ENCODE measurements at places on chromosomes 3 and 15.
A peak's percentile ranks its signal among the peaks of the same experiment; 100 is the strongest.

- DNase-seq: no peak
Measured at GRCh38 chr3:161489395-161489794, 7.2 kb upstream of the OTOL1 start.

DNA sequence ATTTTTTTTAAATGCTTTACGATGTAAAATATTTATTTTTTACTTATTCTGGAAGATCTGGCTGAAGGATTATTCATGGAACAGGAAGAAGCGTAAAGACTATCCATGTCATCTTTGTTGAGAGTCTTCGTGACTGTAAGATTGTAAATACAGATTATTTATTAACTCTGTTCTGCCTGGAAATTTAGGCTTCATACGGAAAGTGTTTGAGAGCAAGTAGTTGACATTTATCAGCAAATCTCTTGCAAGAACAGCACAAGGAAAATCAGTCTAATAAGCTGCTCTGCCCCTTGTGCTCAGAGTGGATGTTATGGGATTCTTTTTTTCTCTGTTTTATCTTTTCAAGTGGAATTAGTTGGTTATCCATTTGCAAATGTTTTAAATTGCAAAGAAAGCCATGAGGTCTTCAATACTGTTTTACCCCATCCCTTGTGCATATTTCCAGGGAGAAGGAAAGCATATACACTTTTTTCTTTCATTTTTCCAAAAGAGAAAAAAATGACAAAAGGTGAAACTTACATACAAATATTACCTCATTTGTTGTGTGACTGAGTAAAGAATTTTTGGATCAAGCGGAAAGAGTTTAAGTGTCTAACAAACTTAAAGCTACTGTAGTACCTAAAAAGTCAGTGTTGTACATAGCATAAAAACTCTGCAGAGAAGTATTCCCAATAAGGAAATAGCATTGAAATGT is 15.6 kb downstream of the THBS1 start:
- peak; percentile 63 for DNase-seq

- DNase-seq: peak; percentile 31
Measured at GRCh38 chr3:185852635-185853034, 27.8 kb upstream of the IGF2BP2 start.

GRCh38 chr3:18474202-18474601 is 49.1 kb upstream of the SATB1 start:
- DNase-seq: no peak

- no peak for DNase-seq
Measured at GRCh38 chr3:194828926-194829325, 143.2 kb downstream of the FAM43A start.

- no peak for DNase-seq
Measured at GRCh38 chr15:64739577-64740143, 35.7 kb downstream of the RBPMS2 start.

DNA sequence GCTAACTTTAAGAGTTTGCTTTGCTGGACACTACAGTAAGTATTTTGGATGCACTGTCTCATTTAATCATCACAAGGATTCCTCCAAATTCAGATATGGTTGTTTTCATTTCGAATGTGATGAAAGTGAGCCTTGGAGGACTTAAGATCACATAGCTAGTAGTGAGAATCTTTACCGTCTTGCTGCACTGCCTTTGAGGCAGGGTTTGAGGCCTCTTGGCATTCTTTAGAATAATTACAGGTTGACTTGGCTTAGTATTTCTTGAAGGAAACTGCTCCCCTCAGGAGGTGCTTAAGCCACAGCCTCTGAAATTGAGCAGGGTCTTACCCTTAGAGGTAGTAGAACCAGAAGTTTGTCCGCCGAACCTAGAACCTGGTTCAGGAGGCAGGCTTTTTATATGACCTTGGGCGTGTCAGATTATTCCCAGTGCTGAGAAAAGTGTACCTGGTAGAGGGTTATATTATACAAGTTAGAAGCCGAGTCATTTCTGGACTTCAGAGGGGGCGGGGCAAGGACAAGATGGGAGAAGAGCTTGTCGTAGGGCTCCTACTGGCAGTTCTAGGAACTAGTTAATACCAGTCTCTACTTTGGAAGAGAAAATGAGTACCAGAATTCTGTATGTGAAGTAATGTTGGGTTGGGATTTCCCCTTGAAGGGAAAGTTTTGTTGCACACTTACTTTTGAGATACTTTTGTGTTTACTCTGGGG is 1.1 kb downstream of the TFG start:
- DNase-seq: peak; percentile 95

GRCh38 chr3:31450345-31450744 is 82.4 kb upstream of the STT3B start:
- no peak for DNase-seq

- DNase-seq: no peak
Measured at GRCh38 chr15:68313501-68314410, 36.2 kb downstream of the FEM1B start.

GRCh38 chr3:44439499-44440295 is 37.8 kb downstream of the ZNF445 start:
- no peak for DNase-seq

- DNase-seq: peak; percentile 70
Measured at GRCh38 chr3:43162230-43163084, 56.6 kb upstream of the POMGNT2 start.

DNA sequence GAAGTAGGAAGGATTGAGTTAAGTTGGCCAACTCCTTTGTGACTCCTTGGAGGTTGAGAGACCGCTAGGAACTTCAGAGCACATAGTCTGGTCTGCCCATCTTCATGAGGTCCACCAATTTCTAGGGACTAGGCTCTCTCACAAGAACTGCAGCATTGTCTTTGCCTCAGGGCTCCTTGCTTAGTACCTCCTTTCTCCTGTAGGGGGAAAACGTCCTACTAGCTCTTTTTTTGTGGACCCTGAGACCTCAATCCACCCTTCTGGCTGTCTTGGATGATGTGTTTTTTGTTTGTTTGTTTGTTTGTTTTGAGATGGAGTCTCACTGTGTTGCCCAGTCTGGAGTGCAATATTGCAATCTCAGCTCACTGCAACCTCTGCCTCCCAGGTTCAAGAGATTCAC is 21.6 kb downstream of the REC114 start:
- DNase-seq: no peak

GRCh38 chr3:117853923-117854668 is 1144.5 kb downstream of the TUSC7 start:
- DNase-seq: peak; percentile 87

- no peak for DNase-seq
Measured at GRCh38 chr3:29397406-29397805, 116.5 kb downstream of the RBMS3 start.

- peak; percentile 17 for DNase-seq
Measured at GRCh38 chr3:71350998-71351397, 232.5 kb downstream of the FOXP1 start.

- no peak for DNase-seq
Measured at GRCh38 chr15:101151288-101151687, 100.6 kb downstream of the CHSY1 start.

- no peak for DNase-seq
Measured at GRCh38 chr3:25463836-25464418, 35.9 kb downstream of the RARB start.

DNA sequence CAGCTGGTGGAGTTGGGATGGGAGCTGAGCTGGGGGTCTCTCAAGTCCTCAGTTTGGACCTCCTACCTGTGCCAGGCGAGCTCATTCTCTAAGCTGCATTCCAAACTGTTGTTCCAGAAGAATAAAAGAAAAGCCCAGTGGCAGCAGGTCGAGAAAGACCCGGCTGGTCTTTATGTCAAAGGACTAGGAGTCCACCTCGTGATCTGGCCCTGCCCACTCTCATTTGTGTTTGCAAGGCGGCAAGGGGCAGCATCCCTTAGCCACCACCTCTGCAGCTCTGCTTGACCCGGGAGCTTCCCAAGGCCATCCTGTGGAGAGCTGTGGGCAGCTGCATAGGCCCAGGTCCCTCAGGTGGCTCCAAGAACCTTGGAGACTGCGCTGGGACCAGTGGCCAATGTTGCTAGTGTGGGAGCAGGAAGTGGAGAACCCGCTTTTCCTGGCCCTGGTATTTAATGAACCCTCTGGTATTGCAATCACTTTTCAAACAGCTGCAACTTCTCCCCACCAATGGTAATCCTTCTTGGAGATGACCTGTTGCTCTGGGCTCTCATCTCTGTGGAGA is 30.9 kb downstream of the KY start:
- no peak for DNase-seq

- no peak for DNase-seq
Measured at GRCh38 chr15:83732770-83733169, 78.8 kb downstream of the ADAMTSL3 start.

- DNase-seq: peak; percentile 74
Measured at GRCh38 chr3:177538048-177538749, 340.9 kb upstream of the TBL1XR1 start.

DNA sequence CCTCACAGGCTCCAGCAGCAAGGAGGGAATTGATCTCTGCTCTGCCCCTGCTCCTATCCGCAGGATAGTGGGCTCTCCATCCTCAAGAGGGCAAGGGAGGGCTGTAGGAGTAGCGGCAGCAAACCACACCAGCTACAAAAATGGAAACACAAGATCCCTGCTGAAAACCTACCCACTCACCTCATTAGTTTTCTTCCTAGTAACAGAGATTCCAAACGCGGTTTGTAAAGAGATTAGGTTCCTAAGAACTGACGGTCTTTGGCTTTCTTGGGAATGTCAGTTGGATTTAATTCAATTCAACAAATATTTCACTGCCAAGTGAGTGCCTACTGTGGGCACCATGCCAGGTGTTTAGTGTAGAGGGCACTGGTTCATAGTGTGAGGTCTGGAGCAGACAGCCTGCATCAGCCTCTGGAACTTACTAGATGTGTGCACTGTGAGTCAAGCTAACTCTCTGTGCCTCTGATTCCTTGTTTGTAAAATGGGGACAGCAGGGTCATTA is 84.7 kb downstream of the MRPL46 start:
- DNase-seq: peak; percentile 60

- no peak for DNase-seq
Measured at GRCh38 chr15:75232826-75233503, 25.2 kb upstream of the GOLGA6C start.

GRCh38 chr3:60086811-60087210 is 1037.0 kb upstream of the CFAP20DC start:
- peak; percentile 59 for DNase-seq

- DNase-seq: no peak
Measured at GRCh38 chr3:180018543-180018942, 18.2 kb downstream of the PEX5L start.

DNA sequence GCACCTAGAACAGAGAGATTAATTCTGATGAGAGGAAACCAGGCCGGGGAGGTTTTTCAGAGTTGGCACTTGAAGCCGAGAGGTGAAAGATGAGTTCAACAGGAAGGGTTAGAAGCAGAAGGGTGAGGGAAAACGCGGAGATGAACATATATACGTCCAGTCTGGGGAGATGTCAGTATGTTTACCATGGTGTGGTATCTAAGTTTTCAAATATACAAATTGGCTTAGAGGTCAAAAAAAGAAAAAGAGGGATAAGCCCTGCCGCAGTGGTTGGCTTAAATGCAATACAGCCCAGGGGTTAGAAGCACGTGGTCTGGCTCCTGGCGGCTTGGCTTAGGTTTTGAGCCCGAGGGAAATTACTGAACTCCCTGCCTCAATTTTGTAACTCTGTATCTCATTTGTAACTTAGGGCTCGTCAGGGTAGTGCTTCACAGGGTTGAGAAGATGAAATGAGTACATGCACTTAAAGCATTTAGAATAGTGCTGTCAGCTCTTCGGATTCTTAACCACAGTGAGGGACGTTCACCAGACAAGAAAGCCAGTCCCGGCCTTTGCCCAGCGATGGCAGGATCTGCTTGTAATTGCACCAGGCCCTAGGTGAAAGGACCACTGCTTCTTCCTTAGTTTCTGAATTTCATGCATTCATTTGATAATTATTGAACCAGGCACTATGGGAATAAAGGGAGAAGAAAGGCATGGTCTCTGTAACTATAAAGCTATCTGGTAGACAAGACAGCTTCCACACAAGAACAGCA is 6.4 kb downstream of the HES1 start:
- peak; percentile 35 for DNase-seq

DNA sequence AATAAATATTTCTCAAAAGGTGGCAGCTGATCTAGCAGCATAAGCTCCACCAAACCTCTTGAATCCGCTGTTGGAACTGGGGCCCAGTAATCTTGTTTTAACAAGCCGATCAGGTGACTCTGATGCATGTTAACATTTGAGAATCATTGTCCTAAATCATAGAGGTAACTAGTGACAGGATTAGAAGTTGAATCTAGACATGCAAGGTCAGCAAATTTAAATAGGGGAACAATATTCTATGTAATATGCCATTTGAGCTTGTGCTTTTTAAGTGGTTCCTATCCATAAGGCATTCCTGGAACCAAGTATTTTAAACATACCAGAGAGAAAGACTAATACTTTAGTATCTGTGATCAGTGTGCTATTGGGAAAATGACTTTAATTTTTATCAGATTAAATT is 412.8 kb downstream of the PYDC2 start:
- DNase-seq: no peak

DNA sequence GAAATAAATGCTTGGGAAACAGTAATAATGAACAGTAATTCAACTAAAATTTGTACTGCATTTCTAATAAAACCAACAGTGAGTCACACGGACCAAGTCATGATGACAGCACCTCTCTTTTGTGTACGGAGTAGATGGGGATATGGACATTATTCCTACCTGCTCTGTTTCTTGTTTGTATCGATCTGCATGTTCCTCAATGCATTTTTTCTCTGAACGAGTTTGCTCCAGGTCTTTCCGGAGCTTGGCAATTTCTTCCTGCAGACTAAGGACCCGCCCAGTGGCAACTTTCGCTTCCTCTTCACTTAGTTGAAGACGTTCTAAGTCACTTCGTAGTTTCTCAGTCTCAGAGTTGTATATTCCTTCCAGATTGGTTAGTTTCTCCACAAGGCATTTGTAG is 74.4 kb upstream of the MYO5C start:
- DNase-seq: peak; percentile 61

DNA sequence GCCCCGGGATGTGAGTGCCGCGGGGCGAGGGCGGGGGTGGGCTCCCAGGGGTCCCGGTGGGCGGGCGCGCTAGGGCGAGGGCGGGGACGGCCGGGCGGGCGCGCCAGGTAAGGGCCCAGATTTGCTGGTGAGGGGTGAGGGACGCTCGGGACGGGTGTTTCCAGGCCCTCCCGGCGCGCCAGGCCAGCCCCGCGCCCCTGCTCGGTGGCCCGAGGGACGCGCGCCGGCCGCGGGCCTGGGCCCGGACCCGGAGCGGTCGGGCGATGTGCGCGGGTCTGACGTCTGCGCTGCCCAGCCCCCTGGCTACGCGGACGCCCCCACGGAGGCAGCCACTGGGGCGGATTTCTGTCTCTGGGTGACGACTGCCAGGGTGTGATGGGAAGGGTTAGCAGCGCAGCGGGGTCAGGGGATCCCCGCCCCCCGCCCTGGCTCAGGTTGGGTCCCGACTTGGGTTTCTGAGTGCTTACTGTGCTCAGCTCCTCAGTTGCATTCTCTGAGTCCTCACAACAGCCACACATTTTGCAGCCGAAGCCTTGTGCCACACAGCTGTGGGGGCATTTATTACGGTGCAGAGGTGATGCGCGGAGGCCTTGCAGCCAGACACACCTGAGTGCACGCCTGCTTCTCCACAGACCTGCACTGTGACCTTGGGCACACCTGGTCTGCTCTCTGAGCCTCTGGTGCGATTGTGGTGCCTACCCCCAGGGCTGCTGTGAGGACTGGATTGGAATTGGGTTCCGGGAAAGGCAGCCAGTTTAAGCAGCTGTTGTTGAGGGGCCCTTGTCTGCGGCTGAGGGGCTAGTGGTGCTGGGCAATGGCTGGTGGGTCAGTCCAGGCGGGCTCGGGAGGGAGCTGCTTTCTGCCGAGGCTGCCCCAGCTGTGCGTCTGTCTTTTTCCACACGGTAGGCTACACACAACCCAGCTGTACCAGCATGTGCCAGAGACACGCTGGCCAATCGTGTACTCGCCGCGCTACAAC is 523 bp downstream of the HDAC11 start:
- DNase-seq: peak; percentile 61

All from GM23248 (cell line).